CD4-positive, alpha-beta T cell treated with Interleukin-1 beta for 1 hour (primary cell): ENCODE measurements at places on chromosomes 6 and 20.

DNA sequence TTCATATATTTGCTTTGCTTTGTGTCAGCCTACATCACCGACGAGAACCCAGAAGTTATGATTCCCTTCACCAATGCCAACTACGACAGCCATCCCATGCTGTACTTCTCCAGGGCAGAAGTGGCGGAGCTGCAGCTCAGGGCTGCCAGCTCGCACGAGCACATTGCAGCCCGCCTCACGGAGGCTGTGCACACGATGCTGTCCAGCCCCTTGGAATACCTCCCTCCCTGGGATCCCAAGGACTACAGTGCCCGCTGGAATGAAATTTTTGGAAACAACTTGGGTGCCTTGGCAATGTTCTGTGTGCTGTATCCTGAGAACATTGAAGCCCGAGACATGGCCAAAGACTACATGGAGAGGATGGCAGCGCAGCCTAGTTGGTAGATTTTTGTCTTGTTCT is 28.5 kb downstream of the DSE start:
- no peak for DNase-seq

DNA sequence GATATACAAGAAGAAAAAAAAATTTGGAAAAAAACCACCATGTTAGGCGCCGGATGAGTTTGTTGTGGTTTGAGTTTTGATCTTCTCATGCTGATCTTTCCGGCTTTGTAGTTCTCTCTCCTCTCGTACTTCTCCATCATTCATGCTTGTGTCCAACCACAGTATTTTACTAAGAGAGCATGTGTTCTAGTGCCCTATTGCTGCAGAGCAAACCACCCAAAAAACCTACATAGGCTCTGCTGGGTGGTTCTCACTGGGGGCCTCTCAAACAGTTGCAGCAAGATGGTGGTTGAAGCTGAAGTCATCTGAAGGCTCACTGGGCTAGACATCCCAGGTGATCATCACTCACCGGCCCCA is 404.2 kb downstream of the PLCB1 start:
- DNase-seq: no peak

DNA sequence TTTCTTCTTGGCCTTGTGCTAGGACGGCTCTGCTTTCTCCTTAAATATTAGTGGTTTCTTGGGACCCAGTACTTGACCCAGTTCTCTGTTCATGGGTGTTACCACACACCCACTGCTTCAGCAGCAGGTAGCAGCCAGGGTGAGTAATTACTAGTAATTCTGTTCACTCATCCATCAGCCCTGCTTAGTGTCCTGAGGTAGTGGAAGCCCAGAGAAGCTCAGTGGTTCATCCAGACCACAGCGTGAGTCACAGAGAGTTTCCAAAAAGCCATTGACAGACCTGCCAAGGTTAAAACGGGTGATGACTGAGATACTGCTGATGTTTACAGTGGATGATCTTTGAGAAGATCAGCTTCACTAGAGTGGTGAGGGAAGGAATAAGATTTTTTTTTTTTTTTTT is 51.7 kb upstream of the HINT3 start:
- peak; percentile 33 for DNase-seq

DNA sequence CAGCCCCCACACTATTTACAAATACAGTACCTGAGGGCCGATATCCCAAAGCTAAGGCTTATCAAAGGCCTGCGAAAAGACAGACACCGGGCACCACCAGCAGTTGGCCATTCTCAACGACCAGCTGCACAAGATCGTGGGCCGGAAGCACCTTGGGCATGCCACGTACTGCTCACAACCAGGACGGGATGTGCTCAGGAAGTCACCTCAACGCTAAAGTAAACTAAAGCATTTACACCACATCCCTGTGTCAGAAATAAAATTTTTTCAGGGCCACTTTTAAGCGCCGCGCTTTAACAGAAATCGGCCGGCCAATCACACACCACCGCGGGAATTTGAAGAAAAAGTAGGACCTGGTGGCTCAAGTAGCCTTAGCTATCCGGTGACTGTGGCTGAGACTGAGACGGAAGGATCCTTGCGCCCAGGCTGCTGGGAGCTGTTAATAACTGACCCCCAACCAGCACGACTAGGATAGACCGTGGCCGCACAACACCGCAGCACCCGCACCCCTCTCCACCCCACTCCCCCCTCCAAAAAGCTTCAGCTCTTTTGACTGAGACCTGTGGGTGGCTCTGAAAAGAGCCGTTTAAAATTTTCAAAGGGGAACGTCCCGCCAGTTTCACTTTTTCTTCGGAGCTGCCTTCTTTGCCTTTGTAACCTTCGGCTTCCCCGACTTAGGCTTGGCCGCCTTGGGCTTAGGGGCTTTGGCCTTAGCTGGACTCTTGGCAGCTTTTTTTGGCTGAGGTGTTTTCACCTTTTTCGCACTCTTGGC is 131.2 kb upstream of the BTN3A2 start:
- DNase-seq: peak; percentile 76

GRCh38 chr6:27864906-27865849 is 47.0 kb downstream of the OR2B2 start:
- DNase-seq: peak; percentile 86

DNA sequence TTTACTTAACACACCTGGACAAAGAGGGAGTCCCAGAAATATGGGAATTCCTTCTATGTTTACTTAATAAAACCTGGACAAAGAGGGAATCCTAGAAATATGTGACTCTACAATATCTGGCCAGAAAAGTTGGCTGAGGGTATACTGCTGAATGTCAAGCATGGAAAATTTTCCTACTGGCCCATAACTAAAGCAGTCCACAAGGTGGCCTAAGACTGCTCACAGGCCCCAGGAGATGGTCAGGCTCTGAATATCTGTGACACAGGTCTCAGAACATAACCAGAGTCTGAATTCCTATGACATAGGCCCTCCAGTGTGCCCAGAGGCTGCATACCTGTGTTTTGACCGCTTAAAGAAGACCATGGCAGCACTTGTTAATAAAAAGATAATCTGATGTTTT is 578.2 kb upstream of the NRSN1 start:
- no peak for DNase-seq

GRCh38 chr20:20273286-20273685 is 94.6 kb upstream of the INSM1 start:
- no peak for DNase-seq

DNA sequence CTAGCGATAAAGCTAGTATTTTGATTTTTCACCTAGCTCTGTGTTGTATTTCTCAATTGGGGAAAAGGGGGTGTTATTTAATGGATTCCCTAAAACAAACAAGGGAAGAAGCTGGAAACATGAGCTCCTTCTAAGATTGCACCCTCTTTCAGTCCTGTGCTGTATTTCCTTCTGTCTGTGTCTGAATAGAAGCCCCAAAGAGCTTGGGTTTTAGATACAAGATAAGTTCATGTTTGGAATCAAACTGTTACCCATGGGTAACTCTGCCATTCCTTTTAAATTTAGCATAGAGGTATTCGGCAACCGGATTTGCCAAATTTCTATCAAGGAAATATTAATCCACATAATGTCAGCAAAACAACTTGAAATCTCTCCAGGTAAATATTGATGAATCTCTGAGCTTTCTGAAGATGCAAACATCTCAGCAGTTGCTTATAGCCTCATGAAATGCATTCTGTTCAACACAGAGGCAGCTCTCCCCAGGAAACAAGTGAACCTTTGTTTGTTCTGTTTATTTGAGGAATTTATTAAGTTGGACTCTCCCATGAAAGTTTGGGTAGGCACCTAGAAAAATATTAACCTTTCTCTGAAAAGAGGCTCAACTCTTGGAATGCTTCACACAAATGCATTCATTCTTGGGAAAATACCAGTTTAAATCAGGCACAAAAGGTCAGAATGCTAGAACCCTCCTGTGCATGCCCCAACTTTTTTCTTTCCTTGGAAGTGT is 9.9 kb upstream of the SCGN start:
- no peak for DNase-seq

GRCh38 chr6:156809034-156809433 is 31.9 kb downstream of the ARID1B start:
- DNase-seq: no peak
